ENCODE measurements at places on chromosomes 3 and 15. TPM values are rescaled to one million over a fixed set of nuclear protein-coding genes. Genes with fewer than 3 reads are reported as not detected.

Gene ADCY5
- 1.7 TPM for total RNA-seq

Gene SPSB4
- not detected for total RNA-seq

Gene RASGRF1
- total RNA-seq: 1.2 TPM

Gene IL16
- total RNA-seq: 0.50 TPM

Gene MESP2
- not detected for total RNA-seq

Gene SYNPR
- not detected for total RNA-seq

- DNase-seq: no peak
Measured at GRCh38 chr15:77607894-77608261, 24.8 kb downstream of the LINGO1 start.

- DNase-seq: peak; percentile 97
Measured at GRCh38 chr3:106534206-106534605, 665.4 kb upstream of the CBLB start.

GRCh38 chr3:11641316-11641682 lies 2.4 kb downstream of the VGLL4 start:
- DNase-seq: peak; percentile 25

GRCh38 chr3:41208507-41209220 lies 9.4 kb downstream of the CTNNB1 start:
- no peak for DNase-seq

DNA sequence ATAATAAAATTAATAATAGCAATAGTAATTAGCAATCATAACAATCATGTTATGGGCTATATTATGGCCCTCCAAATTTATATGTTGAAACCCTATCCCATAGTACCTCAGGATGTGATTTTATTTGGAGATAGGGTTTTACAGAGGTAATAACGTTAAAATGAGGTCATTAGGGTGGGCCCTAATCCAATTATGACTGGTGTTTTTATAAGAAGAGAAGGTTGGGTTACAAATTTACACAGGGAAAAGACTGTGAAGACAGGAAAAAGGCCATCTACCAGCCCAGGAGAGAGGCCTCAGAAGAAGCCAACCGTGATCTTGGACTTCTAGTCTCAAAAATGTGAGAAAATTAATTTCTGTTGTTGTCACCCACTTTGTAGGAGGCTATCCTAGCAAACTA lies 353.1 kb downstream of the CHL1 start:
- DNase-seq: no peak

DNA sequence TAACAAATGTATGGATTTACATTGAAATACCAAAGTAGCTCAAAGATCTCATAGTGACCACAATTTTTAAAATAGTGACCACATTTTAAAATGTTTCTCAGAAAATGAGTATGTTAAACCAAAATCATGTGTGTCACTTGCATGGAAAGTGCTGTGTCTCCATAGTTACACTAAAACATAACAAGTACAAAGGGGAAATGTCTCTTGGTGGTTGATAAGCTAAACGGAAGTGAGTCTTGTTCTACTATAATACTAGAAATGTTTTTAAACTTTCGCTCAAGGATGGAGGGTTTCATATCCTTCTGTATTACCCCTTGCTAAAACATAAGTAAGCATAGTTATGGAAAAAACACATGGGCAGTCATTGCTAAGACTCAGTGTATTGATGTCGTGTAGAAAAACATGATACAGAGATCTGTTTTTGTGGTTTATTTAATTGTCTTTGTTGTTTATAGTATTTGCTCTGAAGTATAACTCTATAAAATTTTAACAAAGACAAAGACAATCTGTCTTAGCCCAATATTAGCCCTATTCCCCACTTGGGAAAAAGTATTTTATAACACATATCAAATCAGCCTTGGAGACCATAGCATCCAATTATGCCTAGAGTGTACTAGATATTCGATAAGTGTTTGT lies 27.0 kb upstream of the DENND4A start:
- DNase-seq: no peak

DNA sequence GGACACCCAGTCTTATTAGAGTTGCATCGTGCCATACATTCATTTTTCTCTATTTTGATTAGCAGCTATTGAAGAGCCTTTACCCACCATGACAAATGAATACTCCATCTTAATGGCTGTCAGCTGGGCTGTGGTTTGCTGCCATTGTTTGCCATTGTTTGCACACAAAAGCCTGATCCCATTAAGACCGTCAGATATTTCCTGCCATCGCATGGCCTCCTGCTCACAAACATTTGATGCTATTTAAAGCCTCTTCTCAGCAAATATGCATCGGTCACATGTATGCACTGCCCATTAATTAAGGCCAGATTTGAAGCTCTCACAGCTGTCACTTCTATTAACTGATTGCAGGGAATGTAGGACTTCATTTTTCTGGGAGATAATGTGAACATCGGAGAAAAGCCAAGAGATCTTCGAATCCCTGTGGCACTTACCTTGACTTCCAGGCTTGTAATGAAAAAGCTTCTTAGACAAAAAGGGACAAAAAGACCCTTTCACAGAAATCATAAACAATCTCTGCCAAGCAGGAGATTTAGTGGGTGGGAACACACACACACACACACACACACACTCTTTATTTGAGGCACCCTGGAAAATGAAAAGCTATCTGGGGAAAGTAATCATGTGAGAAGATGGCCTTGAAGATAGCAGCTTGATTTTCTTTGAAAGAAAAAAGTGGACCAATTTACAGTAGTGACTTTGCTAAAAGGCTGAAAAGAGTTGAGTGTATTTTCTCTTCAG lies 175.4 kb upstream of the NR2E3 start:
- no peak for DNase-seq

DNA sequence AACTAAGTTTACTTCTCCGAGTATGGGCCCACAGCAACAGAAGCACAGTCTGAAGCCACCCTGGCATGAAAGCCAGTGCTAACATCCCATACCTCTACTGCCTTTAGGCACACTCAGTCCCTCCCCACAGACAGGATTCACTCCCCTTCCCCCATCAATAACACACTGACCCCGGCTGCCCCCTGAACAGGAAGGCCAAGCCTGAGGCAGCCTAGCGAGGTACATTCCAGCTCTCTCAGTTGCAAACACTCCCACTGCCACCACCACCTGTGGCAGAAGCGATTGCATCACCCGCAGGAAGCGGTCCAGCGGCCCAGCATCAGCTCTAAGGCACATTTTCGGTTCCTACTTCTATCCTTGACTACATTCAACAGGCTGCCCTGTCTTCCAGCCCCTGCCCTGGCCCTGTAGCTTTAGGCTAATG lies 7.0 kb upstream of the BMF start:
- DNase-seq: peak; percentile 33

GRCh38 chr15:87671289-87671688 lies 585.2 kb downstream of the NTRK3 start:
- DNase-seq: no peak

GRCh38 chr3:179745716-179746115 lies 92.9 kb downstream of the USP13 start:
- DNase-seq: no peak

- DNase-seq: peak; percentile 38
Measured at GRCh38 chr15:35669432-35670045, 123.6 kb upstream of the DPH6 start.

All from HT1080 (cell line).